Muscle of back (tissue), 13 donors: ENCODE measurements at places on chromosomes 2 and 18. TPM values are rescaled to one million over a fixed set of nuclear protein-coding genes. Genes with fewer than 3 reads are reported as not detected.
A peak's percentile ranks its signal among the peaks of the same experiment; 100 is the strongest.

MAP2 gene
- 12.1 TPM for polyA plus RNA-seq

VIL1 gene
- polyA plus RNA-seq, result 0.12 TPM

RESP18 gene
- polyA plus RNA-seq, result not detected

OR6B2 gene
- polyA plus RNA-seq, result not detected

INPP5D gene
- polyA plus RNA-seq, result 9.3 TPM

UNC80 gene
- 2.3 TPM for polyA plus RNA-seq

KCNG2 gene
- 0.54 TPM for polyA plus RNA-seq

DAW1 gene
- not detected for polyA plus RNA-seq

SPATA3 gene
- polyA plus RNA-seq, result not detected

DSEL gene
- 11.6 TPM for polyA plus RNA-seq

MFF gene
- polyA plus RNA-seq, result 68.0 TPM

TXNL1 gene
- polyA plus RNA-seq, result 92.8 TPM

ARHGAP28 gene
- polyA plus RNA-seq, result 30.6 TPM

CCDC148 gene
- 0.23 TPM for polyA plus RNA-seq

MAP3K19 gene
- polyA plus RNA-seq, result 0.11 TPM

DNA sequence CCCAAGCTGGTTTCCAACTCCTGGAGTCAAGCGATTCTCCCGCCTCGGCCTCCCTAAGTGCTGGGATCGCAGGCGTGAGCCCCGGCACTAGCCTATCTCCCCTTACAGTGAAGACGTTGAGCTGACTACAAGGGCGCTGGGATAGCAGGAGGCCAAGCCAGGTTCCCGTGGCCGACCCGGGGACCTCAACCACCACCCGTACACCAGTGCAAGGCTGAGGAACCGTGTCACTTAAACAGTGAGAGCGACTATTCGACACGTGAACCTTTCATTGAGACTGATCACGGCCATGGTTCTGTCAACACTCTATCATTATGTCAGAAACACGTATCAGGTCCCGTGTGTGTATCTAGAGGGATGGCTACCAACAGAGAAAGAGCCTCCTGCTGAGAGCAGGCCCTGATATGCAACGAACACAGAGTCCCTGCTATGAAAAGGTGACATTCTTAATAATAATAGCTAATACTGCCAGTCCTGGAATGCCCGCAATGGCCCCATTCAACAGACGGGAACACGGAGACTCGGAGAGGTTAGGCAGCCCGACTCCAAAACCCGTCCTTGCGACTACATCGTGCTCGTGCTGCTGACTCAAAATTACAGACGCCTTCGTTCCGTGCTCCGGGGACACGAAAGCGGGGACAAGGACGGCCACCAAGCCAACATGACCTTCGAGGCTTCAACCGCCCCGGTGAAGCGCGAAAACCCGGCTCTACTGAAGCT lies 833 bp downstream of the AFG3L2 start:
- DNase-seq, result no peak

DNA sequence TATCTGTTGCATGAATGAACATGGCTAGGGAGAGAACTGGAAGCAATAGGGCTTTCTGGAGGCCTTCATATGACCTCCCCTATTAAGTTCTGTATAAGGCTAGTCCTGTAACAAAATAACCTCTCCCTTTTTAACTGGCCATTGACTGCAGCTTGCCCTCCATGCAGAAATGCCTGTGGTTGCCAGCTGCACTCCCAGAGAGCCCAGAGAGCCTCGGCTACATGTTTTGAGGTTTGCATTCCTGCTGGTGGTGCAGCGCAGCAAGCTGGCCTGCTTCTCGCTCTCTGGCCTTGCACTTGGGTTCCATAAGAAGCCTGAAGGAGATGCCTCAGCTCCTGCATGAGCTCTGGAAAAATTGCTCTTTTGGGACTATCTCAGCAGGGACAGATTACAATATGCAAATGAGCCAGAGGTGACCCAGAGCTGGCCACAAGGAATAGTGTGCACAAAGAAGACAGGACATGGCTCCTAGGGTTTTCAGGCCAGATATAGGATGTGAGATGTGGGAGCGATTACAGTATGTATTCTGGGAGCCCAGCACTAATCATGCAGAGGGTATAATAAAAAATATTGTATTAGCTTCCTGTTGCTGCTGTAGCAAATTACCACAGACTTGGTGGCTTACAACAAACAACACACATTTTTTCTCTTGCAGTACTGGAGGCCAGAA lies 186.7 kb downstream of the INSIG2 start:
- DNase-seq, result no peak

- no peak for DNase-seq
Measured at GRCh38 chr2:46531863-46532262, 52.5 kb downstream of the TMEM247 start.

DNA sequence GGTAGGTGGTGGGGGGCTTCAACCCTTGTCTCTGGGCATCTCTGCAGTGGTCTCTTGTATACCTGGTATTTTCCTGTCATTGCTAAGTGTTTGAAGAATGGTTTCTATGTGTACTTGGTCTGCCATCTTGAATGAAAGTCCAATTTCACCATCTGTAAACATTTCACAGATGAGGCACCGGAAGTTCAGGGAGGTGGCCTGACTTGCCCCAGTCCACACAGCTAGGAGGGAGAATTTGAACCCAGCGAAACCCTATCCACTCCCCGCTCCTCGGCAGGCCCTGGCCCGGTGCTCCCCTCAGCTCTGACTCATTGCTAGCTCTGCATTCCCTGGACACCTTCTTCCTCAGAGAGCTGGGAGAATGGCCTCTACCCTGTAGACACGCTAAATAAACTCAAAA lies 30.5 kb downstream of the ZAP70 start:
- DNase-seq, result no peak

DNA sequence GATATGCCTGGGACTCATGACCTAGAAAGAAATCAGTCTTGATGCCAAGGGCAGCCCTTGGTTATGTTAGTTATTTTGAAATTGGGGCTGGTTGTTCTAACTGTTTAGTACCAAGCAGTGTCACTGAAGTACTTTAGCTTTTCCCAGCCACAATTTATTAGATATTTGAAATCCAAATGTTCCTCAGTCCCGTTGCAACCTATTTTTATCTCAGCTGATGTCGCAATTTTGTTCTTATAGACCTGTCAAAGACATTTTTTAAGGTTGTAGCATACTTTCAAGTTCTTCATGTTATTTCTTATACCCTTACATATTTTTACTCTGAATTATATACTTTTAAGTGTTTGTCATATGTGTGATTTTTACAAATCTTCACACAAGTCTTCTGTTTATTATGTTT lies 100.1 kb downstream of the LRP1B start:
- DNase-seq, result no peak

- no peak for DNase-seq
Measured at GRCh38 chr2:174124181-174124580, 124.2 kb downstream of the OLA1 start.

- DNase-seq, result no peak
Measured at GRCh38 chr2:68717305-68717661, 17.3 kb upstream of the ARHGAP25 start.

- DNase-seq, result peak; percentile 38
Measured at GRCh38 chr18:61034580-61034979, 298.6 kb upstream of the CDH20 start.

- DNase-seq, result peak; percentile 73
Measured at GRCh38 chr18:9690418-9691188, 17.5 kb upstream of the RAB31 start.

- DNase-seq, result no peak
Measured at GRCh38 chr2:68379184-68379708, 14.2 kb downstream of the PLEK start.

- no peak for DNase-seq
Measured at GRCh38 chr2:101123795-101124471, 27.2 kb downstream of the TBC1D8 start.

DNA sequence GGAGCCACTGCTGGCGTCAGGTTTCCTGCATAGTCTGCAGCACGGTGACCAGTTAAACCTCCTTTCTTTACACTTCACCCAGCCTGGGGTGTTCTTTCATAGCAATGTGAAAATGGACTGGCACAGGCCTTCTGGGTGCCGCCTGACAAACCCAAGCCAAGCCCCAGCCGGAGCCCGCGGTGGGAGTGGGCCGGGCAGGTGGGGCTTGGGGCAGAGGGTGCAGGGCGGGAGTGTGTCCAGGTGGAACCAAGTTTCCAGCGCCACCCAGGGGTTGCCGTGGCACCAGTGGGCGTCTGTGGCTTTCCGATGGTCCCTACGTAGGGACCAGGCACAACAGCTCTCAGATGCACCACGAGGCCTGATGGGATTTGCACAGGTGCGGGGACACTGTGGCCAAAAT lies 75.8 kb downstream of the RTP5 start:
- no peak for DNase-seq

DNA sequence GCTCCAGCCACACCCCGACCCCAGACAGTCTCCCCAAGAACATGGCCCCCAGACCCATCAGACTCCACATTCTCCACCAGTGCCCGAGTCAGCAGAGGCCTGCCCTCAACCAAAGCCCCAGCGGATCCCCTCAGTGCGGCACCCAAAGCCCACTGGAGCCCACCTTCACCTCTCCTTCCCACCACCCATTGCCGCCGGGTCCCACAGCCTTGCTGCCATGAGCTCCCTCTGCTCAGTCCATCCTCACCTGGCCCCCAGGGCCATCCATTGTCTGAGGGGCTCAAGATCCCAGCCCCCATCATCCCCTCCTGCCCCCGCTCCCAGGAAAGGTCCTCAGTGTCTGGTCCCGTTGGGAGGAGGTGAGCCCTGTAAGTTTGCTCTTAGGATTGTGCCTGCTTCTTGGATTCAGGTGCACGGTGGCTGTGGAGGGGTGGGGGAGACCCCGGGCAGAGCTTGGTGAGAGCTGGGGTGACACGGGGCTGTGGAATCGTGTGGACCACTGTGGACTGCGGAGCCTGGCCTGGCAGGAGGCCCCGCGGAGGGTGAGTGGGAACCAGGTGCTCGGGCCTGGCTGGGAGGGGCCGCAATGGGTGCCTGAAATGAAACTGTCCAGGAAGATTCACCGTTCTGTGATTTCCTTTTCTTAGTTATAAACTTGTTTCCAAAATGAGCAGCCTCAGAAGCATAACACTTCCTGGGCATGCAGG lies 32.7 kb upstream of the GPC1 start:
- no peak for DNase-seq

- DNase-seq, result no peak
Measured at GRCh38 chr2:165587335-165587938, 117.9 kb downstream of the CSRNP3 start.

- DNase-seq, result no peak
Measured at GRCh38 chr2:13050764-13051163, 334.0 kb downstream of the TRIB2 start.

DNA sequence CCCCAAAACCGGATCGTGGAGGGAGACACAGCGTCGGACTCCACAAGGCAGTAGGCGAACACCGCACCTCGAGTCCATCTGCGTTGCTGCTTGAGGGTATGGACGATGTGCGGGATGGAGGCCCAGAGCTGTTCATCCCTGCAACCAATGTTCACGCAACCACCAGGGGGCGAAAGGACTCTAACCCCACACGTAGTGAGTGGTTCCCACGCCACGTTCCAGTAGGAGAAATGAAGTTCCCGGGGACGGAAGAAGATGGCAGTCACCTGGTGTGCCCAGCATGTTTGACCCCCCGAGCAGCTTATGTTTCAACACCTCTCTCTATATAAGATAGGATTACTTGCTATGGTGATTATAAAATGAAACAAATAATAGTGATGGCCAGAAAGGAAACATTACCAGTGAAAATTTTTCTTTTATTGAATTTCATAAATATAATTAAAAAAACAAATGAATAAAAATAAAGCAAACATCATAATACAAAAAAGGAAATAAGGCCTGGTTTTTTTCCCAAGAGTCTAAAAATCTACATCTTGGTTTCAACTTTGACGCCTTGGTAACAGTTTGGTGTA lies 184.3 kb downstream of the SH3BP4 start:
- DNase-seq, result peak; percentile 72

- no peak for DNase-seq
Measured at GRCh38 chr18:37122877-37123276, 293.9 kb downstream of the KIAA1328 start.

- no peak for DNase-seq
Measured at GRCh38 chr18:23042133-23042532, 93.2 kb upstream of the CABLES1 start.

- no peak for DNase-seq
Measured at GRCh38 chr18:54191352-54191751, 33.1 kb downstream of the MBD2 start.

- peak; percentile 70 for DNase-seq
Measured at GRCh38 chr2:56199492-56199891, 15.7 kb downstream of the CCDC85A start.

DNA sequence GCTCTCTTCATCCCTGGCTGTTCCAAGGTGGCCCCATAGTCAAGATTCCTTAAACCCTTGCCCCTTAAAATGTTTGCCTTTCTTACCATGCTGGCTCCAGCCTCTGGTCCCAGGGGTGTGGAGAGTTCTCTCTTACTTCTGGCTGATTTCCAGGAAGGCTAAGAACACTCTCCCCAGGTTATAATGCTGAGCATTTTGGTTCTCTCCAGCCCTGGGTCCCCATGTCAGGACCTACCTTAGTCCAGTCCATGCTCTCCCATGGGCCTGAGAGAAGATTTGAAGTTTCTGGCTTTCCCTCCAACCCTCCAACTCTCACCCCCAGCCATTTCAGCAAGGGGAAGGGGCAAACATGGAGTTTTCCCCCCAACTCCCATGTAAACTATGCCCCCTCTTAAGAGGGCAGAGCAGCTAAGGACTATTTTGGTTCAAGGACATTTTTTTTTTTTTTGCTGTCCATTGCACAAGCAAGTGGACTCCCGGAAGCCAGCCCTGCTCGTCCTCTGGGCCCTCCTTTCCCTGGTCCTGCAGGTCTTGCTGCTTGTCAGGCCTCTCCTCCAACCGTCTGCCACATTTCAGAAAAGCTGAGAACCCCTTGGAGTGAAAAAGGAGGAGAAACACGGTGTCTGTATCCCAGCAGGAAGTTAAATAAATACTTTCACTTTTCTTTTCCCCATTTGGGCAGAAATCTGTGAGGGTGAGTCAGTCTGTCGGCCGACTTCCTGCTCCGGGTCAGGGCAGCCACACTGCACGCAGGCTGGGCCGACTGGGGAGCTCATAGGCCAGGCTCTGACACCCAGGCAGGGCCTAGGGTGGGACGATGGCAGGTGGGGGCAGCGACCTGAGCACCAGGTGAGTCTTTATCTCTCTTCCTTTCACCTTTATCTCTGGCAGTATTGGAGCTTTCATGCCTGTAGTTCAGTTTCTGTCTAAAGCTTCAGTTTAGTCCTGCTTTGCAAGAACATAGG lies at the start of gene SP140L:
TSS of gene SP140L (plus strand) at position 741 of the 965 bp plus-strand sequence. CDS start at position 818, 77 bp downstream.
- peak; percentile 56 for DNase-seq

- DNase-seq, result no peak
Measured at GRCh38 chr2:71223767-71224333, 3.1 kb downstream of the PAIP2B start.

DNA sequence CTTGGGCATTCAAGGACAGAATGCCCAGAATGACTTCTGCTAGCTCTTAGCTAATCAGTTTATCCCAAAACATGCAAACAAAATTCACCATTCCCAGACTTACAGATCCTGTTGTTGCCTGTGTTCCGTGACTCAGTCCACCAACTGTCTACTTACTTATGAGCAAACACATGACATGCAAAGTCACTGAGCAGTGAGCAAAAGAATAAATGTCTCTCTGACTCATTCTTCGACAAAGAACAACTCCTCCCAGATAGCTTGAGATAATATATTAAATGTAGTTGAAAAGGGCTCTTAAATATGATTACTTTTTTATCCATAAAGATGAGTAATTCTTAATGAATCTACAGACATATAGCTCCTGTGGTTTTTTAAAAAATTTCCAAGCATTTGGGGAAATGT lies 9.0 kb upstream of the CREG2 start:
- DNase-seq, result peak; percentile 85
